Activated effector memory CD4-positive, alpha-beta T cell treated with anti-CD3 and anti-CD28 coated beads, Interleukin-2, amount 50 U/mL, for 16 hours (primary cell): ENCODE measurements at places on chromosomes 3 and 15.

DNA sequence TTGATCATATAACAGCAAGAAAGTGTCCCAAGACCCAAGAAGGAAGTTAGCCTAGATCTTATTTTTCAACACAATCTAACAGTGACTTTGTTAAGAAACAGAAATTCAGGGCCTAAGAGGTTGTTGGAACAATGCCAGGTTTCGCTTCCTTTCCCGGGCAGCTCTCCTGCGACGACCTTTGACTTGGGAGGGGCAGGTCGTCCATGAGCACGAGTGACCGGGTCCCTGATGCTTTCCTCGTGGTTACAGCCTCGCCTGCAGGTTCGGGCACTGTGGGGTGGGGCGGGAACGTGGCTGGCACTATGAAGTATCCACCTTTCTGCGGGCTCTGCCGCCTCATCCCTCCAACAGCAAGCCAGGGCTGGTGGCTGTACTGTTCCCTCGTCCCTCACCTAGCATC is 90.1 kb upstream of the RGMA start:
- DNase-seq: no peak

DNA sequence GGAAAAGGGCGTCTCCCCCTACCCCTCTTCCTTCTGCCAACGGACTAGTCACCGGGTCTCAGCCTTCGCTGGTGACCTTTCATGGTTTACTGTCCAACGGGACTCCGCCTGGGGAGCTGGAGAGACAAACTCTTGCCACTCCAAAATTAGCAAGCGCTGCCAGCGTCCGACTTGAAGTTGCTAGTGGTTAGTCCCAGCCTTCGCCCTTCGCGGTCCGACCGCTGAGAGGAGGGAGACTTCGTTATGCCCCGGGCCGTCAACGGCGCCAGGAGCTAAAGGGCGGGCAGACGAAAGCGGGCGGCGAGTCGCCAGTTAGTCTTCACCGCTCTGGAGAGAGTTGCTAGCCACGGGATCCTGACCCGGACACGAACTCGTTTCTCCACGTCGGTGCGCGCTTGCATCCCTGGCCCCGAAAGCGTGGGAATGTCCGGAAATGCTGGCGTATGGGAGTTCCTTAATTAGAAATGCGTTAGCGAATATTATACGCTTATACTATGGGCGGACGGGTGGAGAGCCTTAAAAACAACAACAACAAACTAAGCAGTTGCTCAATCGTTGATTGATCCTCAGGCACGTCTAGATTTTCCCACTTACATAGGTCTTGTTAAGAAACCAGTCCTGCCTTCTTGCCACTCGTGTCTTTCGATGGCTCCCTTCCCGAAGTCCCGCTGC is 716 bp downstream of the SMC4 start:
- DNase-seq: peak; percentile 78

- peak; percentile 75 for DNase-seq
Observed at GRCh38 chr15:90002428-90002844, 1.3 kb downstream of the ZNF710 start.

DNA sequence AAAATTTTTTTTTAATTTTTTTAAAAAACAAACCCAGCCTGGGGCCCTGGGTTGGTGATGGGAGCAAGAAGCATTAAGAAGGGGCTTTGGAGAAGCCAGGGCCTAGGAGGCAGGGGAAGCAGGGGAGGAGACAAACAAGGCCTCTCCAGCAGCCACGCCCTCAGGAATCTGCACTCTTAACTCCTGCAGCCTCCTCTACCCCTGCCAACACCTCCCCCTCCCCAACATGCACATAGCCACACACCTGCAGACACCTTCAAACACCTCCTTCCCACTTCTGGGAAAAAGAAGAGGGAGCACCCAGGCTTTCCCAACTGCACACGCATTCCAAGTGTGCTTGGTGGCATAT is 2.7 kb upstream of the DCAF1 start:
- no peak for DNase-seq

- no peak for DNase-seq
Observed at GRCh38 chr3:191809326-191809949, 348.5 kb downstream of the PYDC2 start.

DNA sequence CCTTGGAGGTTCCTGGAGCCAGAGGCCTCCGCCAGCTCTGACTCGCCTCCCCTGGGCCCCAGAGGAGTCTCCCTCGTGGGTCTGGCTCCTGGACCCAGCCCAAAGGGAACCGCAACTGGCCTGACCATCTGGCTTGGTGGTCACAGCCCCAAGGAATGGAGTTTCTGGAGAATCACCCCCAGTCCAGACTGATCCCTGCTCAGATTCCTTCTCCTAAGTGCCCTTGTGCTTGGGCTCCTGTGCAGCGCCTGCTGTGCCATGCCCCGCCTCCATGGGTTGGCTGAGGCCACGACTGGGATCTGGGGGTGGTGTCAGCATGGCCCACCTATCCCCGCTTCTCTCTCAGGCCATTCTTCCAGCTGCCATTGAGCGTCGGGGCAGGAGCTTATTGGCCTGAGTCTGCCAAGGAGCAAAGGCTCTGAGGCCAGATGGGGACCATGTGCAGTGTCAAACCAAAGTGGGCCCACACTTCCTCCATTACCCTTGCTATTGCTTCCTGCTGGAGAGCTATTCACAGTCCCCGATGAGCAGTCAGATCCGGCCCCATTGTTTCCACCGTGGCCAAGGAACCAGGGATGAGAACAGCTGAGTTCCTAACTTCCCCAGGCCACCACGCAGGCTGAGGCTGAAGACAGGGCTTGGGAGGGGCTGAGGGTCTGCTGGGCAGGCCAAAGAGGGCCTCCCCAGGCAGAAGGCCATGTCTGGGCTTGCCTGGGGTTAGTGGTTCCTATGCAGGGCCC is 19.0 kb downstream of the CSPG4 start:
- no peak for DNase-seq

DNA sequence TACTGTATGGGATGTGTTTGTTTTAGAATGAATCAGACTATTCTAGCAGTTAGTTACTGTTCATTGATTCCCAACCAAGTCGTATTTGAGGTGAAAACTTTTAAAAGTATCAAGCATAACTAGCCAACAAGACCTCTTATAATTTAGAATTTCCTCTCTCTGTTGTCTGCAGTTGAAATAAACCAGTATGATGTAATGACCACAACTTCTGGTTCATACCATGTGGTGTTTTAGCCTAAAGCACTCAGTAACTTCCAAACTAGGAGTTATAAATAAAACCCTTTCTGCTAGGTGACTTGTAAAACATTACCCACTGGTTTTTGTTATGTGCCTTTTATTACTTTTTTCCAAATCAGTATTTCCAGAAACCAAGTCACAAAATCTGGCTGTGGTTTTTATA is 19.8 kb upstream of the P2RY12 start:
- no peak for DNase-seq

- DNase-seq: no peak
Observed at GRCh38 chr3:14492948-14493881, 46.9 kb downstream of the GRIP2 start.

GRCh38 chr3:141255846-141256261 is 24.2 kb downstream of the PXYLP1 start:
- no peak for DNase-seq

- DNase-seq: peak; percentile 93
Observed at GRCh38 chr15:69468241-69469121, 15.9 kb downstream of the RPLP1 start.

GRCh38 chr15:94682171-94682570 is 450.8 kb downstream of the MCTP2 start:
- DNase-seq: no peak

DNA sequence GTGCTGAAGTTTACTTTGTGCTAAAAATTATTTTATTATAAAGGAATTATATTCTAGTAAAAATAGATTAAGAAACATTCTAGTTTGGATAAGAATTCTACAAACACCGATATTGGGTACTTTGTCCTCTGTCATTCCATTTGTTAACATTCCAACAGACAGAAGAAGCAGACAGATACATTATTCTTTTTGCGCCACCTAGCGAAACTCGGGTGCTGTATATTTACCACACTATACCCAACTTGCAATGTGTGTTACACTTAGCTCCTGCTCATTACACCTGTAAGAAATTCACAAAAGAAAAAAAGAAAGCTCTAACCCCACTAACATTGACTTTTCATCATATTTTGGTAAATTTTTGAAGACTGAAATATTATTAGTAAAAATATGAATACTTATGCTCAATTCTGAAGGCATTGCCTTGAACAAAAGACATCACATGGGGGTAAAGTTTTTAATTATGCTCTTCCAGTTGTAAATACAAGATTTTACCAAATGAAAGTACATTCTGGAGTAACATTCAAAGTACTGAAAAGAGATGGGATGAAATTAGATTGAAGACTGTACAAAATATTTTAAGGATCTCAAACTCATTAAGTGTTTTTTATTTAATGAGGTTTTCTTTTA is 136.5 kb upstream of the MLF1 start:
- DNase-seq: no peak

DNA sequence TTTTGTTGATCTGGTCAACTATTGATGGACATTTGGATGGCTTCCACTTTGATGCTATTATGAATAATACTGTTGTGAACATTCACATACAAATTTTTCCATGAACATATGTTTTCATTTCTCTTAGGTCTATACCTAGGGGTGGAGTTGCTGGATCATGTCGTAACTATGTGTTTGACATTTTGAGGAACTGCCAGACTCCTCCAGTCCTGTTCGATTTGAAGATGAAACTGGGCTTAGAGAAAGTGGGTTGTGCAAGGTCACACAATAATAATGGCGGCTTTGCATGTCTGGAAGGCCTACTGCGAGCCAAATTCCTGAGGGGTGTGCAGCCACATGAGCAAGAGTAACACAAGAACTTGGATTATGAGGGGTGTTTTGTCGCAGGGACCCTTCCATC is 2.6 kb downstream of the TSEN2 start:
- no peak for DNase-seq

DNA sequence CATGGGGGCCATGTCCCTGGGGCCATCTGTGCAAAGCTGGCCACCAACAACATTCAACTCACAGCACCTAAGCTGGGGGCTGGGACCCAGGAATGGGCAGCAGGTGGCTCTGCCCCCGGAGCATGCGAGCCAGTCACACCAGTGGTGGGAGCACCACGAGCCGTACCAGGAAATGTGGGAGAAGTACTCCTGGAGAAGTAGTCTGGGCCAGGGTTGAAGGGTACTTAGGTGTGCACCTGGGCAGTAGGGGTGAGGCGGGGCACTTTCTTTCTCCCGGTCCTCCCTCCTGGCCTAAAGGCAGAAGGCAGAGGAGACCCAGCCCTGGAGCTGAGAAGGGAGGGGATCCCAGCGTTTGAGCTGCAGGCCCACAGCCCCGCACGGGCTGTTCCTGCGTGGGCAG is 94.2 kb downstream of the PLXNA1 start:
- peak; percentile 44 for DNase-seq

- DNase-seq: no peak
Observed at GRCh38 chr15:66938114-66938830, 127.1 kb upstream of the SMAD3 start.

GRCh38 chr3:124514683-124515082 is 215.6 kb upstream of the UMPS start:
- no peak for DNase-seq

- peak; percentile 85 for DNase-seq
Observed at GRCh38 chr3:38003371-38003816, 12.8 kb downstream of the VILL start.

DNA sequence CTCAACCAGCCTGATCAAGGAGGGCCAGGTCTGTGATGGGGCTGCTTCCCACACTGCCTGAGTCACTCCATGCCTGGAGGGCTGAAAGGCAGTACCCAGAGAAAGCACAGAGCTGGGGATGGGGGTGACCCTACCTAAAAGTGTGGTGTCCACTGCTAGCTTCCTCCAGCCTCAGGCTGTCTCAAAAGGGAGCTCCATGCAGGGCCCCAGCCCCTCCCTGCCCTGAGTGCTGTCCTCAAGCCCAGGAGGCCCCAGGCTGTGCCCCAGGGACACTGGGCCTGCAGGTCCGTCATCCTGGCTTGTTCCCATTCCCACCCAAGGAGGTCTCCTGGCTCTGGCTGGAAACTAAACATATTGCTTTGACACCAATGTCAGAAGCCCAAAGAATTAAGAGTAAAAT is 56.8 kb downstream of the ZNF445 start:
- DNase-seq: no peak

DNA sequence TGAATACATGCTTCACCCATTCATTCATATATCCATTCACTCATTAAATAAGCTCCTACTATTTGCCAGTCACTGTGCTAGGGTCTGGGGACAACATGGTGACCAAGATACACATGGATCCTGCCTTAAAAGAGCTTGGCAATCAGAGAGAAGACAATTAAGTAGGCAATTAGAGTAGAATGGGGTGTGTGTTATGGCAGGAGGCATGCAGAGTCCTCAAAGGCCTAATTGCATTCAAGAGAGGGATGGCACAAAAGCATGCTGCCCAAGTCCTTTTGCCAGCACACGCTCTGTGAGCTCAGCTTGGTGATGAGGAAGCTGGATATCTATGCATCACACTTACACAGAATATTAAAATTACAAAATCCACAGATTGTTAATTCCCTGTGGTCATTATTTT is 2.8 kb upstream of the PRICKLE2 start:
- DNase-seq: no peak

DNA sequence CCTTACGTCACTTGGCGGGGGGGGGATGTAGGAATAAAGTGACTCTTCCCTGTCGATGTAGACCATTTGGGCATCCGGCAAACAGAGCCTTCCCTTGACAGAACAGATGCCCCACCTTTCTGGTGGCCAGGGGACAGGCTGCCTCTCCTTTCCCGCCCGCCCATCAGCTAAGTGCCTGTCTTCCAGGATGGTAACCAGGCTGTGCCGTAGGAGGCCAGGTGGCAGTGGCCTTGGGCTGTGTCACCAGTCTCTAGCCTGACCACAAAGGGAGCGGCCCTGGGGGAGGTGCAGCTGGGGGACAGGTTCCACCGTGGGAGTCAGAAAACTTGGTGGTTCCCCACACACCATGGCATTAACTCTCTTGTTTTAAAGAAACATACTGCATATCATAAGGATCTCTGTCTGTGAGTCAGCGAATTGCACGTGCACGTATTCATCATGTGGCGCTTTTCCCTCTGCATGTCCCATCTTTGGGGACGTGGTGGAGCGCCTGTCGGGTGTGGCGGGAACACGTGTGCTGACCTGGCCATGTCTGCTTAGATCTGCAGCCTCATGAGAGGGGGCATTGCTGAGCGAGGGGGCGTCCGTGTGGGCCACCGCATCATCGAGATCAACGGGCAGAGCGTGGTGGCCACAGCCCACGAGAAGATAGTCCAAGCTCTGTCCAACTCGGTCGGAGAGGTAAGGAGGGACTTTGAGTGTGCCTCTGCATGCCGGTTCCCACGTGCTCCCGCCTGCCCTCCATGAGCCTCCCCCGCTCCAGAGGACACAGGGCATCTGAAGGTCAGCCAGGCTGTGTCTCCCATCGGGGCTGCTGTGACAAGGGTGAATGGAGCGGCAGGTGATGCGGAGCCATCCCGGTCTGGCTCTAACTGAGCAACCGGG is 156.0 kb downstream of the NSMCE3 start:
- no peak for DNase-seq

DNA sequence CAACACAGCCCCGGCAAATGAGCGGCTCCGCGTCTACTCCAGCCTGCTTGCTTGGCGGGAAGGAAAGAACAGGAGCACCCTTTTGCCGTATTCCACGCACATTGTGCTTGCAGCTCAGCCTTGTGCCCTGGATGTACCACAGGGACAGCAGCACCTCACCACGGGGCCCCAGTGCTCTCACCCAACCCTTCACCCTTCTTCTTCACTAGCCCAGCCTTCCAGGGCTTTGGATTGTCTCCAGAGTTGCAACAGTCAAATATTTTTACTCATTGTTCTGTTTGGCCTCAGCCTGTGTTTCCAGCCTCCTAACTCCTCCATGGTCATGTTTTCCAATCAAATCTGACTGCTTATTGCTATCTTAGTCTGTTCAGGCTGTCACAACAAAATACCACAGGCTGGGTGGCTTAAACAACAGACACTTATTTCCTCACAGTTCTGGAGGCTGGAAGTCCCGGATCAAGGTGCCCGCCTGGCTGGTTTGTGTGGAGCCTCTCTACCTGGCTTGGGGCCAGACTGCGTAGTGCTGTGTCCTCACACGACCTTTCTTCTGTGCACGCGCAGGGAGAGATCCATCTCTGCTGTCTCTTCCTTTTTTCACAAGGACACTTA is 79.2 kb upstream of the ABHD17C start:
- DNase-seq: no peak
